ENCODE measurements at places on chromosomes 6 and 20.

GRCh38 chr6:10505529-10505928 is 15.6 kb upstream of the GCNT2 start:
- no peak for DNase-seq

GRCh38 chr6:134074151-134075055 is 22.0 kb upstream of the SLC2A12 start:
- no peak for DNase-seq

GRCh38 chr20:10719740-10720385 is 46.1 kb upstream of the JAG1 start:
- no peak for DNase-seq

- no peak for DNase-seq
Measured at GRCh38 chr6:114576330-114576729, 233.5 kb upstream of the HS3ST5 start.

DNA sequence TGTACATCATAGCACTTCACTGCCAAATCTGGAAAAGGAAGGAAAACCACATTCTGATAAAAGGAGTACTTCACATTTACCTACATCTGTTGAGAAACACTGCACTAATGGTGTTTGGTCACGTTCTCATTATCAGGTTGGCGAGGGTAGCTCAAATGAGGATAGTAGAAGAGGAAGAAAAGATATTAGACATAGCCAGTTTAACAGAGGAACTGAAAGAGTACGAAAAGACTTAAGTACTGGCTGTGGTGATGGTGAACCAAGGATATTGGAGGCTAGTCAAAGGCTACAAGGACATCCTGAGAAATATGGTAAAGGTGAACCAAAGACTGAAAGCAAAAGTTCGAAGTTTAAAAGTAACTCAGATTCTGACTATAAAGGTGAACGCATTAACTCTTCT is 32.0 kb upstream of the GJA10 start:
- DNase-seq, result no peak

- peak; percentile 54 for DNase-seq
Measured at GRCh38 chr6:3518356-3519190, 61.7 kb upstream of the SLC22A23 start.

DNA sequence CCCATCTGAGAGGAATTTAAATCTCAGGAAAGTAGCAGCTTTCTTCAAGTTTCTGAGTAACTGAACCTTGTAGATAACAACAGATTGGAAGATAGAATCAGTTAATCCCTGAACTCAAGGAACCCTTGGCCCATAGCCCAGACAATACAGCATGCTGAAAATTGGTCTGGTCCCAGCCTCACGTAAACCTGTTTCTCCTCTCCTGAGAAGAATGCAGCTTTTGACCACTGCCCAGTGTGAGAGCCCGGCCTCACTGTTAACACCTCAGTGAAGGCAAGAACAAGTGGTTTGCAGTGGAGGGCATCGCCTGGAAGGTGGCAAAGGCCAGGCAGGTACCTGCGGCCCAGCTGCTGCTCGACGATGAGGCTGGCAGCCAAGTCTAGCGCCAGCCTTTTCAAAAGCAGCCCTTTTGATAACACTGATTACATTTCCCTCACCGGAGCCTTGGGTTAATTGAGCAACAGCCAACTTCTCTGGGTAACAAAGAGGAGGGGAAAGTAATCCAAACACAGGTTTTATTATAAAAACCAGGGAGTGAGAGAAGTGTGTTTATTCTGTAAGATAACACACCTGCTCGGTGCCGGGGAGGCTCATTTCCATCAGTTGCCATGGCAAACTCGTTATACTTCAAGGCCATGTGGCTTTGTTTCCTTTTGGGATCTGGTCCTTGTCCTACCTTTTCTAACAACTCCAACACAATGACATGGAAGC is 54.0 kb downstream of the TRAF3IP2 start:
- no peak for DNase-seq

GRCh38 chr6:11044712-11045167 is 635 bp upstream of the ELOVL2 start:
- no peak for DNase-seq

GRCh38 chr20:47049771-47050170 is 155.1 kb downstream of the EYA2 start:
- DNase-seq, result no peak

DNA sequence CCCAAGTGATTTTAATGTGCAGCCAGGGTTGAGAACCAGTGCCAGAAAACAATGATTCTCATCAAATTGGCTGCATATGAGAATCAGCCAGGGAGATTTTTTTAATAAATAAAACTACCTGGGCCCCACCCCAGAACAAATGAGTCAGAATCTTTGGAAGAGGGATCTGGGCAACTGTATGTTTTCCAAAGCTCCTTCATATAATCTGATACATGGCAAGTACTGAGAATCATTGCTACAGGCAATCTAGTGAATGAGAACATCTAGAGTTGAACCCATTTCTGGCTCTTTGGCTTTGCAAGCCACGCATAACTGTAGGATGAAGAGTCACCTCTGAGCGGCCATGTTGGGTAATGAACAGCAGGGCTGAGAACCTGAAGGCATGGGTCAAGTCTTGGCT is 26.1 kb upstream of the DSP start:
- no peak for DNase-seq

DNA sequence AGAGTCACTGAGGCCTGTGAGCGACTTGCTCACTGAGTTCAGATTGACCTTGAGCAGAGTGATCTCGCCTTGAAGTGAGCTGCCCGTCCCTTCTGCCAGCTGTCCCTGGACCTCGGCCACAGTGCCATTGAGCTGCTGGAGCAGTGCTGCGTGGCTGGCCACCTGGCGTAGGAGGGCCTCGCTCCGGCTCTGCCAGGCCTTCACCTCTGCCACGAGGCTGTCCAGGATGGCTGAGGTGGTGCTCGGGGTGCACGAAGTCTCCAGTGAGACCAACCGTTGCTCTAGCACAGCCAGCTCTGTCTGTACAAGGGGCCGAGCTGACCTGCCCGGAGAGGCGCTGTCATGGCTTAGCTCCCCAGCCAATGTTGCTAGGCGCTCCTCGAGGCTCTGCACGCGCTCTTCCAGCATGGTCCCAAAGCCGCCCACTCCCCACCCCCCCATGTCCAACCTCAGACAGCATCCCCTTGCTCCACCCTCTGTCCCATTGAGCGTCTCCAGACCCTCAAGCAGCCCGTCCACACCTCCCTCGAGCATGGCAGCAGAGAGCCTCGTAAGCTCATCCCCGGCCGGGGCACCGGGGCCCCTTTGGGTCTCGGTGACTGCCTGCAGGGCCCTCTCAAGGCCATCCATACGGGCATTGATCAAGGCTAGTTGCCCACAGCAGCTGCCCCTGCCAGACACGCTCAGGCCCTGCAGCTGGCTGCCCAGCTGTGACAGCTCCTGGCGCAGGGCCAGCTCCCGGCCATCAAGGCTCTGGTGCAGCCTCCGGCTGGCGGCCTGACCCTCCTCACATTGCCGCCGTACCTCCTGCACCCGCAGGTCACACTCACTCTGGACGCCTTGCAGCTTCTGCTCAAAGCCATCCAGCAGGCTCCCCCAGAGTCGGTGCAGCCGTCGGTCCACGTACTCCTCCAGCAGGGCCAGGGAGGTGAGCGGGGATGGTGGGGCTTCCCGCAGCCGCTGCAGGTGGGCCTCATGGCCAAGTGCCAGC is 4.6 kb downstream of the EMILIN3 start:
- no peak for DNase-seq

DNA sequence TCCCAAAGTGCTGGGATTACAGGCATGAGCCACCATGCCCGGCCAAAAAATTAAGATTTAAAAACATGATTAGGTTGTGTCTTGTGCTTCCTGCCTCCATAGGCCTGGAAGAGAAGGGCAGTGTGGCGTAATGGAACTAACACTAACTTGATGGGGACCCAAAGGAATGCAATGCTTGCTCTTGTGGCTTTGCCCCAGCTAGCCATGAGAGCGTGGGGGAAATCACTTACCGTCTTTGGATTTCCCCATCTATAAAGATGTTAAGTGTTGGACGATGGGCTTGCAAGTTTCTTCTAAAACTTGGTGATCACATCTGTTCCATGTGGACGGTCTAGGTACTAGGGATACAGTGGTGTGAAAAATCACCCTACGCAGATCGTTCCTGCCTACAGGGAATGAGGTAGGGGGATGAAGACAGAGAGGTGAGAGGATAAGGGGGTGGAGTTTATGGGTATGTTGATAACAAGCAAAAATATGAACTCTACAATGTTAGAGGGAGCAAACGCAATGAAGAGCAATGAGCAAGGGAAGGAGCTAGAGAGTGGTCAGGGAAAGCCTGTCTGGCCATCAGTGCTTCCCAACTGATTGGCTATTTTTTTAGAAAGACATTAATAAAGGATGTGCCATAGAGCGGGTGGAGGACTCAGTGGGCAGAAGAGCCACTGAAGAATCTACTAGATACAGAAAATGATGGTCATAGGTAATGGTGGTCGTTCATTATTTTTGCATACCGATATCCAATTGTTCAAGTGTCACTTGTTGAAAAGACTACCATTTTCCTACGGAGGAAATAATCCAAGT is 165.2 kb downstream of the BCAS1 start:
- DNase-seq, result no peak

DNA sequence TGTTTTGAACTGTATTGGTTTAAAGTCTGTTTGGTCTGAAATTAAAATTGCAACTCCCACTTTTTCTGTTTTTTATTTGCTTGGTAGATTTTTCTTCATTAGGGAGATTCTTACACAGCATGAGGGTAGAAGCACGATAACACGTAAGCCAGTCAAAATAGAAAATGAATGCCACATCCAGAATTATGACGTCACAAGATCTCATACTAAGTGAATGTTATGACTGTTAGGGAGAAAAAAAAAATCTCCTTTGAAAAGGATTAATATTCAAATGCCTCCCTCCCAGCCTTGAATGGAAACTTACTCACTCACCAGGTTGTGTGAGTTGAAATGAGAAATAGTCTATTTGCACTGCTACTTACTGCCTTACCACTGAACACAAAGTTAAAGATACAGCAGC is 670.8 kb downstream of the TFAP2A start:
- DNase-seq, result no peak

DNA sequence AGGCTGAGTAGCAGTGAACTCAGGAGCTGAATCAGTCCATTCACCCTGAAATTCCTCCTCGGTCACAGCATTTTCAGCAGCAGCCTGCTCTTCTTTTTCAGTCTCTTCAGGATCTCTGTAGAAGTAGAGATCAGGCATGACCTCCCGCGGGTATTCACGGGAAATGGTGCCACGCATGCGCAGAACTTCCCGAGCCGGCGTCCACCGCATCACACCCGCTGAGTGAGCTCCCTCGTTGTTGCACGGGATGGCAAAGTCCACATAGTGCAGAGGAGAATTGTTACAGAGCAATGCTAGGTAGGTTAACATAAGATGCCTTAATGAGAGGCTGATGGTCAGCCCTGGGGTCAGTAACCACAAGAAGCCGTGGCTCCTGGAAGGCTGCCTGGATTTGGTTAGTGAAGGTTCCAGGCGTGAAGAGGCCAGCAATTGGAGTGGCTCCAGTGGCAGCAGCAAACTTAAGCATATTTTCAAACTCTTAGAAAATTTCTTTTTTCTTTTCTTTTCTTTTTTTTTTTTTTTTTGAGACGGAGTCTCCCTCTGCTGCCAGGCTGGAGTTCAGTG is 113.5 kb upstream of the HDAC2 start:
- peak; percentile 89 for DNase-seq

- DNase-seq, result no peak
Measured at GRCh38 chr6:12147557-12148316, 135.6 kb downstream of the HIVEP1 start.

DNA sequence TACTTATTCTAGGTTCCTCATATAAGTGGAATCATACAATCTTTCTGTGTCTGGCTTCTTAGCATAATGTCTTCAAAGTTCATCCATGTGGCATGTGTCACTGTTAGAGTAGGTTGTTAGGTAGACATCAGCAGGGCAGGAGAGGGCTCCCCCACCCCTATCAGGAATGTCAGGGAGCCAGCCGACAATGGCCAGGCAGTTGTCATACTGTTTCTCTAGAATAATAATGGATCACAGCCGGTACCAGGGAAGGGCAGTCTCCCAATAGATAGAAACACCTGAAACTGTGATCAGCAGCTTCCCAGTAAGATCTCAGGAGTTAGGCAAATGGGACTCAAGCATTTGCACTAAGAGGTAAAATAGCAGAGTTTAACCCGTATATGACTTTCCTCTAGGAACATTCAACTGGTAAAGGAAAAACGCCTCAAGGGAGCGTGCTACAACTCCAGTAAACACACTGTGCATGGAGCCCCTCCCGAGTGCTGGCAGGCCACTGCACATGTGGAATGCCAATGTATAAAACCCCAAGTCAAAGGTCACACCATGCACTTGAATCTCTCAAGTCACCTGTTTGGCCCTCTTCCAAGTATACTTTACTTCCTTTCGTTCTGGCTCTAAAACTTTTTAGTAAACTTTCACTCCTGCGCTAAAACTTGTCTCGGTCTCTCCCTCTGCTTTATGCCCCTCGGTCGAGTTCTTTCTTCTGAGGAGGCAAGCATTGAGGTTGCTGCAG is 29.8 kb upstream of the SIRT5 start:
- DNase-seq, result no peak

DNA sequence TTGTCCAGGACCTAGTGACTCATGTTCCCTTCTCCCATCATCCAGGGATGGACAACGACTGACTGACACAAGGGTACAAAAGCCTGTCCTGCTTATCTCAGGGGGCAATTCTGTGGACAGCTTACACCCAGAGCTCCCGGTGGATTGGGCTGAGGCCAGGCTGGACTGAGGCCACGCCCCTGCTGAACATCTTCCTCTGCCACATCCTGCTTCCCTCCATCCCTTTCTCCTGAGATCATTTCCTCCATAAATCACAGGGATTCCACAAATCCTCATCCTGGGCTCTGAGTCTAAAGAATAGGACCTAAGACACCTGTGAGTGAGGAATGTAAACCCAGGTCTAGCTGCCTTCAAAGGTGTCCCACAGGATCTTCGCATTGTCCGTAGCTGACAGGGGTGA is 30.4 kb upstream of the RNF24 start:
- DNase-seq, result no peak

DNA sequence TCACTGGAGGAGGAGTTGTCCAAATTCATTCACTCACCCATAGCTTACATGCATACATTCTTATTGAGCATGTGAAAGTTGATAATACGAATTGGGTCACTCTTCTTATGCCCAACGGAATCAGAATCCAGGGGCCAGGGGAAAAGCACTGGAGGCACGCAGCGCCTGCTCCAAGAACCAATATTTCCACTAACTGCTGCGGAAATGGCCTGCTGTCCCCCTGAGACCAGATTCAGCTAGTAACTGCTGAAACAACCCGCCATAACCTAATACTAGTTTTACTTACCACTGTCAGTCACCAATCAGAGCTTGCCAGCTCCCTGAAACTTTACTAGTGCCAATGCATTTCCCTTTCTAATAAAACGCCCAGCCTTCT is 641 bp upstream of the FKBP1A start:
- no peak for DNase-seq

DNA sequence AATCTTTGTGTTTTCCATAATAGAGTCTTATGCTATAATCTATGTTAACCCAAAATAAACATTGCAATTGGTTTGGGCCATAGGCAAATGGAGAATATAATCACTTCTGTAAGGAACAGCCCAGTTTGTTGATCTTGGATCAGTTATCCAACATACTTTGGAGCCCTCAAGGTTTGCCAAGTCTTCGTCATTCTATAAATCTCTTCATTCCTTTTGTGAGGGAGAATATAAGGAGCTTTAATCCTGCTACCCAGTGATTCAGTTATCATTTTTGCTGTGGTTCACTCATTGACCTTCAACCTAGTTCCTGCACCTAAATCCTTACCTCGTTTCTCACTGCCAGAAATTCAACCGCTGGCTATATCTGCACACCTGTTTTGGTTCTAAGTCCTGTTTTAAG is 500.3 kb upstream of the PTCHD4 start:
- peak; percentile 24 for DNase-seq

- DNase-seq, result no peak
Measured at GRCh38 chr6:151293688-151294016, 53.9 kb downstream of the AKAP12 start.

GRCh38 chr6:157173776-157174175 is 149.5 kb downstream of the TMEM242 start:
- DNase-seq, result no peak

- DNase-seq, result no peak
Measured at GRCh38 chr6:44222486-44223318, 693 bp upstream of the SLC29A1 start.

Measured in astrocyte of the cerebellum (primary cell).